CMK (cell line): ENCODE measurements at places on chromosomes 4 and X.

- DNase-seq = no peak
Measured at GRCh38 chrX:66013194-66013816, 26.6 kb downstream of the VSIG4 start.

DNA sequence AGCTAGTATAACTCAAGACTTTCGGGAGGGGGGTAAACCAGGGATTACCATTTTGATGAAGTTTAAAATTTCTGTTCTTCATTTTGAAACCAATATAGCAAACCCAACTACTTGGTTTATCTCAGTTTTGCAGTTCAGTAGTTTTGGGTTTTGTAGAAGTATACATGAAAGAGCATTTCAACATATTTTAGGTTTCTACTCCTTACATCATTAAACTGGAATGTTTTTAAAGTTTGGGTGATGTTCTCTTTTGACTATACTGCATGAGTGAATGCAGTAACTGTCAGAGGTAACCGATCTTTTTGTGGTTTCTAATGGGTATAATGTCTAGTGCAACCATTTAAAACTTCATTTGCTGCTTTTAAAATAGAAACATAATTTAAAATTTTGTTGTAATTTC is 248.3 kb upstream of the MAD2L1 start:
- DNase-seq = no peak

DNA sequence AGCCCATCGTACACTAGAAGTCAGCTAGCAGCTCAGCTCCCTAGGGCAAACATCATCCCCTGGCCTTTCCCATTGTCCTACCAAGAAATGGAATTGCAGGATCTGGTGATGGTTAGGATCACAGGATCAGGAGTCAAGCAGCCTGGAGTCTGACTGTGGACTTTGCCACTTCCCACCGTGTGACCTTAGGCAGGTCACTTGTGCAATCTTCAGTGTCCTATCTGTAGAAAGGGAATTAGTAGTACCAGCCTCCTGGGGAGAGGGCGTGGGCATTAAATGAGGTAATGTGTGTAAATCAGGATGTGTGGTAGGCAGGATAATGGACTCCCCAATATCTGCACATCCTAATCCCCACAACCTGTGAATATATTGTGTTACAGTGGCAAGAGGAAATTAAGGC is 38.6 kb upstream of the APLN start:
- no peak for DNase-seq

GRCh38 chr4:99809326-99809725 is 7.3 kb upstream of the DAPP1 start:
- DNase-seq = no peak

DNA sequence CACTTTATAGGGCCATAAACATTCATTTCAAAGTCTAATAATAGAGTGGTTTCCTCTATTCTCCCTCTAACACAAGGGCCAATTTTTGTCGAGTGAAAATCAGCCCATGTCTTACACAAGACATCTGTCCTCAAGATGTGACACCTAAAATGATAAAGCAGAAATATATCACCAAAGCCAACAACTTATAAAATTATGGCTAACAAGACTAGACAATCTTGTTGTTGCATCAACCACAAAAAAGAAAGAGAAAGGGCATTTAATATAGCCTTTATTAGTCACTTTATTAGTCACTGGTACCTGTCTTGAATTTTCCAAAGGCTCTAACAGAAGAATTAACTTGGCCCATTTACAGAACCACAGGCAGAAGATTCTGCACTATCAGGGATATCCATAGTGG is 161.6 kb downstream of the SMIM20 start:
- DNase-seq = no peak

DNA sequence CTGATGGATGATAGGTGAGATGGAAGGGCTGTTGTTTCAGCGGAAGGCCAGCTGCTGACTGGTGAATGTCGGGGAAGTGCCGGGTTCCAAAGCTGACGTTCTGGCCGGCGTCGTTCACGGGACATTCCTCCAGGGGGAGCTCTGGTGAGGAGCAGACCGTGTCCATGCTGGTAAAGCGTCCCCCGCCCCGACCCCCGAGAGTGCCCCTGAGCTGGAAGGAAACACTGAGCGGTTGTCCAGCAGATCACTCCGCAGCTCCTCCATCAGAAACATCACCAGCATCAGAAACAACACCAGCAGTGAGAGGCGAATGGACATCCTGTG is 18.6 kb upstream of the ADRA2C start:
- DNase-seq = no peak

- DNase-seq = no peak
Measured at GRCh38 chr4:26151615-26152014, 169.2 kb upstream of the RBPJ start.

DNA sequence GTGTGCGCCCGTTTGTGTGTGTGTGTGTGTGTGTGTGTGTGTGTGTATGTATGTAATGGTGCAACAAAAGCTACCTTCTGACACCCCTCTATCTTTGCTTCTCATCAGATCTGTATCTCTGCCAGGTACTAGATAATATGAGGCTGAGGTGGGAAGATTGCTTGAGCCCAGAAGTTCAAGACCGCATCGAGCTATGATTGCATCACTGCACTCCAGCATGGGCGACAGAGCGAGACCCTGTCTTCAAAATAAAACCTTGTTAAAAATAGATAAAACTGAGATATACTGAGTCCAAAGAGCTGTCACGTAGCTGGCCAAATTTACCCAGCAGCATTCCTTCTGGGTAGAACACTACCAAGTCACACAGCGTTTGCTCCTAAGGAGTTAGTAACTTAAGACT is 18.4 kb downstream of the NLGN4X start:
- no peak for DNase-seq

GRCh38 chr4:3074846-3075651 is 568 bp downstream of the HTT start:
- DNase-seq = peak; percentile 44

DNA sequence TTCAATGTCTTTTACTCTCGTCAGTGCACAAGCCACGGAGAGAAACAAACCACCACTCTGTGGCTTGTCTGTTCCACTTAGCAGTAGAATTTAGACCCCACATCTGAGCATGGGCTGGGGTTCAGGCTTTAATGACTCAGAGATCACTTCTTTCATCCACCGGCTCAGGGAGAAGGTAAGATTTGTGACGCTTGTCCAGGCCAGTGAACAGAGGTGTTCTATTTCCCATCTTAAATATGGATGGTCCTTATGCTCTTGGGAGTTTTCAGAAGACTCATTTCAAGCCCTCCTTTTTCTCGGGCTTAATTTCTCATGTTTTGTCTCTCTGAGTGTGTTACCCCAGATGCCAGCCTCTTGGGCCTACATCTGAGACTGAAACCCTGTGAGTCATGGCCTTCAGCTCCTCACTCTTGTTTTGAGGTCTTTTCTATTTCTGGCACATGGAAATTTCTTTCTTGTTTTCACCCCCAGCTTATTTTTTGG is 127.4 kb upstream of the SFRP2 start:
- no peak for DNase-seq

DNA sequence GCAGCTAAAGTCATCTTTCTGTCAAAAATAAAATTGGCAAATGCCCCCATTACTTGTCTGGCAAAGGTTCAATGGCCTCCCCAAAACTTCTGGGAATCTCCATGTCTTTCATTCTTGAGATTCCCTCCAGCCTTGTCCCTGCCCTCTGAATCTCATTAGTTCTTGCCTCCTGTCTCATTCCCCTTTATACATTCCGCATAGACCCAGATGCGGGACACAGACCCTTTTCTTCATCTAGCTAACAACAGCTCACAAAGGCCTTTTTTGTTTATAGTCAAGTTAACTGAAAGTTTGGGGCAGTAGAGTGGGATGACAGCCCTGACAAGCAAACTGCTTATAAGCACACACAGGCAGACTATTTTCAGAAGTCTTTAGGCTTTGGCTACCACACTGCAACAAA is 306.1 kb upstream of the FAM241A start:
- no peak for DNase-seq

DNA sequence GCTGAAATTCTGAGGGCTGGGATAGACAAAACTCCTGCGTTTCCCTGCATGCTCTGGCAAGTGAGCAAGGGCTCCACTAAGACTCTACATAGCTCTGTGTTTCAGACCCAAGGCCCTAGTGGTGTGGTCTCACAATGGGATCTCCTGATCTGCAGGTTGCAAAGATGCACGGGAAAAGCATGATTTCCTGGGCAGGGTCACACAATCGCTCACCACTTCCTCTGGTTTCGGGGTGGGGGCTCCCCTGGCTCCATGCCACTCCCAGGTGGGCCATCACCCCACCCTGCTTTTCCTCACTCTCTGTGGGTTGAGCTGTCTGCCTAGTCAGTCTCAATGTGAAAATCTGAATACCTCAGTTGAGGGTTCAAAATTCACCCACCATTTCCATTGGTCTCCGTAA is 111.5 kb downstream of the KLF8 start:
- DNase-seq = no peak

DNA sequence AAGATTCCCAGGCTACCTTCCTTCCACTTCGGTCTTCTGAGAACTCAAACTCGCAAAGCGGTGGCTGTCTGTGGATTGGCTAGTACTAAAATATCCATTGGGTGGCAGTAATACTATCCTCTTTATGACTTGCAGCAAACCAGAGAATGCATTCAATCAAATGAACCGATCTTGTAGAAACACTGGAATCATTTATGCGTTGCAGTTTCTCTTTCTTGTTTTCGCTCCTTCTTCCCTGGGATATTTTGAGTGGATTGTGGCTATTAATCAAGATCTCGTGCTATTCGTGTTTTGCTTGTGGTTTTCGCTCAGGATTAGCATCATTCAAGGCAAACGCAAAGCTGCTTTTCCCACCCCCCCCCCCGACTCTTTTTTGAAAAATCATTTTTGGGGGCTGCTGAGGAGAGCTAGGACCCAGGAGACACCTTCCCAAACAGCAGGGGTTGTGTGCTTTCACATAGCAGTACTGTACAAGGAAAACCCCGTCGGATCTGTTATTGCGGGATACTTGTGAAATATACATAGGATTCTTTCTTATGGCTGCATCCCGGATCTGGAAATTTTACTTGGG is at the start of gene IL1RAPL1:
TSS of gene IL1RAPL1 (plus strand) at position 466 of the 571 bp plus-strand sequence.
- no peak for DNase-seq

GRCh38 chr4:101175896-101176676 is 171.2 kb downstream of the PPP3CA start:
- no peak for DNase-seq

DNA sequence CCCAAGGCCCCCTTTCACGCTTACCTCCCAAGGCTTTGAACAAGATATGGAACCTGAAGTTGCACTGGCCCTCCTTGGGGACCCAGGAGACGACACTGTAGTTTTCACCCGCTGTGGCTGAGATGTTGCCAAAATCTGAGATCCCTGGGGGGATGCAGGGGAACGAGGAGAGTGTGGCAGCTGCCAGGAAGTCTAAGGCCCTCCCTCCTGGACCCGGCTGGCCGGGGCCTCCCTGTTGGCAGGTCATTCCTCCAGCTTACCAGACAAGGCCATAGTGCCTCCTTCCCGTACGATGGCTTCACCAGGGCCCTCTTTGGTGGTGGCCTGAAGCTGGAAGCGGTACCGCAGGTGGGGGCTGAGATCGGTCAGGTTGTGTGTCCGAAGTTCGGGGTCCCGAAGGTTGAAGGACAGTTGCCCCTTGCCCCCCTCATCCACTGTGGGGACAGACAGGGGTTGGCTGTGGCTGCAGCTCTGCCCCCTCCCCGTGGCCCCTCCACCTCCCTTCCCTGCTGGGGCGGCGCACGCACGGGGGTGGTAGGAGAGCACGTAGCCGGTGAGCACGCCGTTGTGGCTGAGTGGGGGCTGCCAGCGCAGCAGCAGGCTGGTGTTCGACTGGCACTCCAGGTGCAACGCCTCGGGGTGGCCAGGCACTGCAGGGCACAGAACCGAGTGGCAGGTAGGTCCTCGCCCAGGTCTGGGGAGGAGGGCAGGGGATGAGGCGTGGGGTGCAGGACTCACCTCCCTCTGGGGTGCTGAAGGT is 21.2 kb downstream of the L1CAM start:
- no peak for DNase-seq

DNA sequence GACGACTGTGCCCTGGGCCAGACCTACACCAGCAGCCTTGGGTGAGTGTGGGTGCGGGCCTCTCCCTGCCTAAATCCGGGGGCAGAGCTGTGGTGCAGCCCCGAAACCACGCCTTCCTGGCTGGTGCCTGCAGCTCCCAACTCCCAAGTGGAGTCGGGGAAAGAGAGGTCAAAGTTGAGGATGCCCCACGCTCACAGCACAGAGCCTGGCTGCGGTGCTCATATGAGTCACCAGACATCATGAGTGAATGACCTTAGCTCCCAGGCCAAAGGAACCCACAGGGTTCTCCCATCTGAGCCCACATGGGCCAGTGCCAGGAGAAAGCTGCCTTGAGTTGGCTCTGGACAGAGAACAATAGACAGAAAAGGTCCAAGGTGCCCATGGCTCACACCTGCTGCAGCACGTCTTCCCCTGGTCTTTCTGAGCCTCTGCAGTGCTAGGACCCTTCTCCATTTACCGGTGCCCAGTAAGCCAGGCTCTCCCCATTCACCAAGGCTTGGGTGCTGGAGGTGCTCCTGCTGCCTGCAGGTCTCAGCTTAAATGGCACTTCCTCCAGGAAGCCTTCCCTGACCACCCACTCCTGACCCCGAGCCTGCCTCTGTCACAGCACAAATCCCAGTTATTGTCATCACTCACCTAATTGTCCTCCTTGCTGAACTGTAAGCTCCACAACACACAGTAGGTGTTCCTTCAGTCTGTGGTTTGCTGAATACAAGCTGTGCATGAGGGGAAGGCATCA is 224.2 kb downstream of the AFAP1 start:
- no peak for DNase-seq

DNA sequence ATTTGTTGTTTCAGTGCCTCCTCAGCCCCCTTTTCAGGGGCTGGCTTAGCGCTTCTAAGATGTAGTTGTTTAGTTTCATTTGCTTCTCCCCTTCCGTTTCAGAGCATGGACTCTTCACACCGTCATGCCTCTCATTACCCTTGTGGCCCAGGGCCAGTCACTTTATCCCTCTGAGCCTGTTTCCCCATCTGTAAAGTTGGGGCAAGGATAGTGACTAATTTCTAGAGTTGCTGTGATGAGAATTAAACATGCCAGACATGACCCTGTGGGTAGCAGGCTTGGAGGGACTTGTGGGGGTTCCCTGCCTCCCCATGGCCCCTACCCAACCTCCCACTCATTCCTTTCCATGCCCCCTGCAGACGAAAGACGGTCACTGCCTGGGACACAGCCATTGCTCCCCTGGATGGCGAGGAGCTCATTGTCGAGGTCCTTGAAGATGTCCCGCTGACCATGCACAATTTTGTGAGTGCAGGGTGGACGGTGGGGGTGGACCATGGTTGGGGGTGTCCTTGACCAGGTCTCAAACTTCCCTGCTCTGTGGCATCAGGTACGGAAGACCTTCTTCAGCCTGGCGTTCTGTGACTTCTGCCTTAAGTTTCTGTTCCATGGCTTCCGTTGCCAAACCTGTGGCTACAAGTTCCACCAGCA is 3.6 kb downstream of the ARAF start:
- no peak for DNase-seq
